ENCODE measurements at places on chromosomes 2 and 18. TPM values are rescaled to one million over a fixed set of nuclear protein-coding genes. Genes with fewer than 3 reads are reported as not detected.

Gene EN1
- not detected for total RNA-seq

Gene DNAH7
- total RNA-seq = 21.7 TPM

GRCh38 chr2:105812180-105813044 lies 67.7 kb downstream of the NCK2 start:
- peaks cover 57% of the 10 kb centered on the region for H3K4me1 ChIP-seq
- peak overlapping the region; percentile 73 for H3K27ac ChIP-seq
- no peaks in the 10 kb centered on the region for H3K36me3 ChIP-seq
- DNase-seq = peak; percentile 89

Gene ALK
- 0.34 TPM for total RNA-seq

DNA sequence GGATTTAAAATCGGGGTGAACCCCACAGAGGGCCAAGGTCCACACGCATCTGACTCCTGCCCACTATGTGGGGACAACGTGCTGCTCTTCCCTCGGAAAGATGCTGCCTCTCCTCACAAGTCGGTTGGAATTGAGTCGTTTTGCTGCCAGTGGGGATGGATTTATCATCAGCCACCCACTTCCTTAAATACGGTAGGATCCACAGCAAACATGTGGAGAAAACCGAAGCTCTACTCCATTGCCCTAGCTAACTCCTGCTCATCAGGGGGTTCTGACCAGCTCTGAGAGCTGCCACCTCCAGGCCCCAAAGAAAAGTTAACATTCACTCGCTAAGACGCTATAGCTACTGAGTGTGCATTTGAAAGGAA lies 80.9 kb downstream of the CHRNA1 start:
- DNase-seq = no peak
- no peaks in the 10 kb centered on the region for H3K36me3 ChIP-seq
- peak overlapping the region; percentile 52 for H3K4me3 ChIP-seq
- H3K27ac ChIP-seq = no peak overlapping the region
- H3K4me1 ChIP-seq = peaks cover 9% of the 10 kb centered on the region

Gene APOB
- total RNA-seq = not detected

- H3K27me3 ChIP-seq = no peaks in the 10 kb centered on the region
- no peaks in the 10 kb centered on the region for H3K36me3 ChIP-seq
- H3K4me3 ChIP-seq = no peak overlapping the region
- peaks cover 19% of the 10 kb centered on the region for H3K4me1 ChIP-seq
- no peak overlapping the region for H3K27ac ChIP-seq
- no peak for DNase-seq
Observed at GRCh38 chr2:41934329-41934958, 113.4 kb upstream of the PKDCC start.

DNA sequence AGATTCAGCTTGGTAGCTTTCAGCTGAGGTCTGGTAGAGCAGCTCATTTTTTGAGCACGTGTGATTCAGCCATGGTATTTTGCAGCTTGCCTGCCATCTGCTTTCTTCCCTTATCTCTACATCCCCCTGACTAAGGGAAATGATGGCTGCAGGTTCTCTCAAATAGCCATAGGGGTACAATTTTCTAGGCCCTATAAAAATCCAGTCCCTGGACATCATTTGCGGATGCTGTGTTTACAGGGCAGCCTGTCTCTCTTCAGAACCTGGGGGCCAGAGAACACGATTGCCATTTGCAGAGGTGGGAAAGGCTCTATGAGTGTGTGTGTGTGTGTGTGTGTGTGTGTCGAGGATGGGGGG lies 442.7 kb upstream of the MEIS1 start:
- no peak overlapping the region for H3K4me3 ChIP-seq
- DNase-seq = no peak
- H3K27ac ChIP-seq = no peak overlapping the region
- no peaks in the 10 kb centered on the region for H3K27me3 ChIP-seq

Gene ABCB11
- 1.2 TPM for total RNA-seq

- no peak overlapping the region for H3K4me3 ChIP-seq
- no peaks in the 10 kb centered on the region for H3K4me1 ChIP-seq
- no peak overlapping the region for H3K27ac ChIP-seq
- DNase-seq = no peak
- peaks cover 11% of the 10 kb centered on the region for H3K36me3 ChIP-seq
Observed at GRCh38 chr18:76361219-76361618, 133.8 kb downstream of the ZNF516 start.

DNA sequence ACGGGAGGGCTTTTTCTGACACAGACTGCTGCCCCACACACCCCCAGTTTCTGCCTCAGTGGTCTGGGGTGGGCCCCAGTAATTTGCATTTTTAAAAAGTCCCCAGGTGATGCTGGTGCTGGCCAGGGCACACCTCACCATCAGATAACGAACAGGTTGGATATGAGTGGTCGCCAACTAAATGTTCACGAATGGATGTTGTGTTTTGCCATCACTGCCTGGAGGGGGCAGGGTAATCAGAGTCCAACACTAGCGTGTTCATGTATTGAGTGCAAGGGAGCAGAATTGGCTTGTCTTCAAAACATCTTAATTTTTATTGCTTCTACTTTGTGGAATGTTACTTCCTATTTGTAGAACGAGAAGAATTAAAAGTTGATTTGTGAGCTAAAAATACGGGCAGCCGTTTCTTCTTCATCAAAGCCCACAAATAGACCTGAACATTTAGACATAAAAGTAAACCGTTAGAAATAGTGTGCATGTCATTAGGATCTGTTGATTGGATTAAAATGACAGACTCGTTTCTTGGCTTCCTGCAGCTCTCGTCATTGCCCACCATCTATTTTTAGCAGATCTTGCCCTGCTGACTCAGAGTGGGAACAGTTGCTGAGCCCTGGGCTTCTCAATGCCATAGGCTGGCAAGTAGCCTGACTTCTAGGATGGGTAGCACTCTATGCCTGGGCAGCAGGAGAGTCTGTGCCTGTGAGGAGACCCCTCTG lies 45.2 kb downstream of the NCK2 start:
- H3K27me3 ChIP-seq = no peaks in the 10 kb centered on the region
- no peaks in the 10 kb centered on the region for H3K36me3 ChIP-seq
- no peak overlapping the region for H3K27ac ChIP-seq
- no peak for DNase-seq

Gene NT5C1B
- total RNA-seq = not detected

DNA sequence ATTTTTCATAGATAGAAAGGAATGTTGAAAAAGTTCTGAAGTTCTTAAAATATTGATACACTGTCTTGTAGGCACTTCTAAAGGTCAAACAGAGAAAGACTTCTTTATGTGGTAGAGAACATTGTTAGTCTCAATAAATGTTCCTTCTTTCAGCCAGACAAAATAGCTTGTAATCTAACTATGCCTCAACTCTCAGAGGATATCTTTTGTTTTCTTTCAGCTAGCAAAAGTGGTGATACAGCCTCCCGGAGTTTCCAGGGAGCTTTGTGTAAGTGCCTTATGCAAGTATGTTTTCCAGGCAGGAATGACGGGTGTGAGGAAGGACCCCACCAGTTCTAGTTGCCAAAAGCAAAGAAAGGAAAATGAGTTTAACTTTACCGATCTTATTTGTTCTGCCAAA lies 452.1 kb upstream of the ST6GAL2 start:
- no peaks in the 10 kb centered on the region for H3K36me3 ChIP-seq
- H3K4me3 ChIP-seq = no peak overlapping the region
- H3K27ac ChIP-seq = no peak overlapping the region

DNA sequence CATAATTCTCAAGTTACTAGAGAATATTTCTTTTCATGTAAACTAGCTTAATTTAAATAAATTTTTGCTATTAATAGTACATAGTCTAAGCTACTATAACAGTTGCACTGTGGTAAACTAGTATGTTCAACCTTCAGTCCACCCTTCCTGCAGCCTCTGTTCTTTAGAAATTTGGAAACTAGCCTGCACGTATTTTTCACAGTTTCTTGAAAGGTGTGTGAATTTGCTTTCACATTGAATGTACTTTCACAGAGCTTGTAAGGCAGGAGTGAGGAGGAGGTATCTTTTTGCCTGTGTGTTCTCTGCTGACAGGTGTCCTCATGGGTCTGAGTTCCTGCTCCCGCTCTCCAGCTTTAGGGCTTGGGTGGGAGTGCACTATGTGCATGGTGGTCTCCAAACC lies 117.5 kb downstream of the ATP9B start:
- no peaks in the 10 kb centered on the region for H3K27me3 ChIP-seq
- H3K27ac ChIP-seq = no peak overlapping the region
- DNase-seq = no peak
- no peaks in the 10 kb centered on the region for H3K36me3 ChIP-seq
- H3K4me1 ChIP-seq = no peaks in the 10 kb centered on the region
- no peak overlapping the region for H3K4me3 ChIP-seq

GRCh38 chr2:157192445-157193423 lies 64.8 kb upstream of the GALNT5 start:
- H3K27ac ChIP-seq = no peak overlapping the region
- no peaks in the 10 kb centered on the region for H3K36me3 ChIP-seq
- no peaks in the 10 kb centered on the region for H3K27me3 ChIP-seq
- H3K4me3 ChIP-seq = no peak overlapping the region

Gene CNNM3
- 18.2 TPM for total RNA-seq

DNA sequence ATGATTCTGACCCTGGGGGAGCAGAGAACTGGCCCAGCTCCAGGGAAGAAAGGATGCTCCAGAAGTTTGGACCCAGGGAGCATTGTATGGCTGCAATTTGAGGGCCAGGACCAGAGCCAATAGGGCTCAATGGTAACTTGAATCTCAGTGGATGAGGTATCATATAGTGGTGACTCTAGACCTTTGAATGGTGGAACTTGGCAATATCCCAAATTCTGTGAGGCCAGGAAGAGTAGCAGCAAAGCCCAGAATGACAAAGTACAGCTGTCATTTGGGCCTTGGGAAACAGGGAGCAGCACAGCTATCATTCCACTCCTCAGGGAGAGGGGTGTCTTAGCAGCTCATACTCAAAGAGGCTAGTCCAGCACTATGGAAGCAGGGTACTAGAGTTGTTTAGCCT lies 332.9 kb upstream of the RBMS1 start:
- no peak for DNase-seq
- H3K36me3 ChIP-seq = no peaks in the 10 kb centered on the region
- H3K4me1 ChIP-seq = no peaks in the 10 kb centered on the region
- no peak overlapping the region for H3K4me3 ChIP-seq

Gene MOB4
- 24.7 TPM for total RNA-seq

GRCh38 chr2:188345020-188345419 lies 53.3 kb downstream of the GULP1 start:
- H3K4me3 ChIP-seq = no peak overlapping the region
- no peaks in the 10 kb centered on the region for H3K27me3 ChIP-seq
- H3K4me1 ChIP-seq = peaks cover 10% of the 10 kb centered on the region
- no peak overlapping the region for H3K27ac ChIP-seq

- H3K27me3 ChIP-seq = no peaks in the 10 kb centered on the region
- no peaks in the 10 kb centered on the region for H3K36me3 ChIP-seq
- no peak overlapping the region for H3K4me3 ChIP-seq
- H3K27ac ChIP-seq = no peak overlapping the region
- H3K4me1 ChIP-seq = no peaks in the 10 kb centered on the region
- no peak for DNase-seq
Observed at GRCh38 chr2:171972329-171972982, 27.3 kb upstream of the METAP1D start.

Gene L3MBTL4
- 19.4 TPM for total RNA-seq

DNA sequence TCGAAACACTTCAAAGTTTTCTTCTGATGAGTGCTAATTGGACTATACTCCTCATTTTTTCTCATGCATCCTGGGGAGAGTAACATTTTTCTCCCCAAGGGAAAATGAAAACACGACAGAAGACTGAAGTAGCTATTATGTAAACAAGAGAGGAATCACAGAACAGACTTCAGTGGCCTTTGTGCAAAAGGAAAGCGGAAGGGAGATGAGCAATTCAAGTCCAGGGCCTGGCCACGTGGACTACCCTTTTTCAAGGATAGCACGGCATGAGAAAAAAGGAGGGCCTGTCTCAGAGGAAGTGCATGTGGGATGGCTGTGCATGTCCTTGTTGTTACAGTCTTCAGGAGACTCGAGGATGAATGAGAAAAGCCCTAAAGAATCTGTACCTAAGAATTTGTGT lies 43.8 kb upstream of the KCNE4 start:
- no peaks in the 10 kb centered on the region for H3K4me1 ChIP-seq
- H3K27me3 ChIP-seq = no peaks in the 10 kb centered on the region
- peak; percentile 18 for DNase-seq

- DNase-seq = no peak
- no peak overlapping the region for H3K4me3 ChIP-seq
- H3K27me3 ChIP-seq = no peaks in the 10 kb centered on the region
- peaks cover 22% of the 10 kb centered on the region for H3K4me1 ChIP-seq
Observed at GRCh38 chr2:30580391-30580790, 133.3 kb downstream of the LCLAT1 start.

GRCh38 chr18:58970943-58971790 lies 106.5 kb downstream of the ZNF532 start:
- no peaks in the 10 kb centered on the region for H3K36me3 ChIP-seq
- H3K27ac ChIP-seq = no peak overlapping the region
- no peaks in the 10 kb centered on the region for H3K27me3 ChIP-seq
- no peak overlapping the region for H3K4me3 ChIP-seq
- H3K4me1 ChIP-seq = peaks cover 32% of the 10 kb centered on the region

Gene ASXL3
- 19.7 TPM for total RNA-seq

DNA sequence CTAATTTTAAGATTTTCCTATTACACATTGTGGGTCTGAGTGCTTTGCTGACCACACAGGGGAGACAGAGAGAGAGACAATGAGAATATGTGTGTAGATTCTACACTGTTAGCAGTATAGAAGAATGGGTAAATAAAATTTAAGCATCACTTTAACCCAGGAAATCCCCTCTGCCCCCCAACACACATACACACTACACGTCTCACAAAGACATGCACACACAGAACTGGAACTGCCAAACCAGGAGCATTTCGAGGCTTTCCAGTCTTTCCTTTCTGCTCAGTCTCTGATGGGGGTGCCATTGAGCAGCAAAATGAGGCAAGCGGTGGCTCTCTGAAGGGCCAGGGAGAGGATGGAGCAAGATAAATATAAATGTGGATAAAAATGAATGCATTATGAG lies 2.5 kb downstream of the MERTK start:
- DNase-seq = peak; percentile 49
- peaks cover 19% of the 10 kb centered on the region for H3K4me1 ChIP-seq
- no peaks in the 10 kb centered on the region for H3K36me3 ChIP-seq
- H3K4me3 ChIP-seq = no peak overlapping the region

GRCh38 chr2:152549423-152549822 lies 167.8 kb downstream of the PRPF40A start:
- peak overlapping the region; percentile 67 for H3K27ac ChIP-seq
- no peak for DNase-seq
- H3K36me3 ChIP-seq = no peaks in the 10 kb centered on the region
- H3K4me3 ChIP-seq = no peak overlapping the region

- H3K4me1 ChIP-seq = peaks cover 20% of the 10 kb centered on the region
- H3K4me3 ChIP-seq = no peak overlapping the region
- peak overlapping the region; percentile 59 for H3K27ac ChIP-seq
- H3K36me3 ChIP-seq = no peaks in the 10 kb centered on the region
- DNase-seq = no peak
Observed at GRCh38 chr2:120474486-120474885, 128.6 kb downstream of the INHBB start.

- DNase-seq = no peak
- no peak overlapping the region for H3K4me3 ChIP-seq
- H3K27ac ChIP-seq = no peak overlapping the region
- no peaks in the 10 kb centered on the region for H3K27me3 ChIP-seq
Observed at GRCh38 chr2:147689220-147689909, 155.5 kb upstream of the ACVR2A start.

Data from thyroid gland (tissue), 4 donors.